ENCODE measurements at places on chromosomes 7 and 10.

DNA sequence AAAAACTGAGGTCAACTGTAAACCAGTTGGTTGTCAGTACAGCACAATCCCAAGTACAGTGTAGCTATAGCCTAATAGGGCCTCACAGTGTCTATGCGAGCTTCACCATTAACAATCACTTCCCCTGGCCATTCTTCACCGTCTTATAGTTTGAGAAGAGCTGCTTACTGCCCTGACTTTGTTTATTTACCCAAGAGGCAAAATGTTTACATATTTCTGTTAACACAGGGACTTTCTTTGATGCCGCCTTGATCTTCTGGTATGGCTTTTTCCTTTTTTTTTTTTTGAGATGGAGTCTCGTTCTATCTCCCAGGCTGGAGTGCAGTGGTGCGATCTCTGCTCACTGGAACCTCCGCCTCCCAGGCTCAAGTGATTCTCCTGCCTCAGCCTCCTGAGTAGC is 3.3 kb downstream of the MYOF start:
- DNase-seq, result no peak
- H3K36me3 ChIP-seq, result no peaks in the 10 kb centered on the region
- H3K27me3 ChIP-seq, result no peaks in the 10 kb centered on the region
- no peak overlapping the region for H3K4me3 ChIP-seq
- peak overlapping the region; percentile 60 for H3K27ac ChIP-seq

GRCh38 chr10:44317856-44318255 is 67.0 kb downstream of the CXCL12 start:
- H3K4me3 ChIP-seq, result no peak overlapping the region
- no peak overlapping the region for H3K27ac ChIP-seq
- no peaks in the 10 kb centered on the region for H3K27me3 ChIP-seq
- no peaks in the 10 kb centered on the region for H3K4me1 ChIP-seq

DNA sequence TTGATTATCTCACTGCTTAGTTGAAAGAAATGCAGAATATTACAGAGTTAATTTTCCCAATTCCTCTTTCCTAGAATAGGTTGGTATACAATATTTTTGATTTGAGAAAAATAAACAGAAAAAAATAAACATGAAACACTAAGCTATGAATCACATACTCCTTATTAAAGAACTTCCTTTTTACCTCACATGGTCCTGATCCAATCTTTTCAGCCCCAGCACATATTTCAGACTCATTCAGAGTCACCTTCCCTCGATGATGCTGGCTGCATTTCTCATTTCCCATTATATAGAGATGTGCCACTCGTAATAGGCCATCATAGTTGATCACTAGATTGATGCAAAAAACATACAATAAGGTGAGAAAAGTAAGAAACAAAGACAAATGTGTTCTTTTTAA is 64.6 kb downstream of the HGF start:
- H3K27me3 ChIP-seq, result no peaks in the 10 kb centered on the region
- no peaks in the 10 kb centered on the region for H3K36me3 ChIP-seq
- no peaks in the 10 kb centered on the region for H3K4me1 ChIP-seq
- no peak overlapping the region for H3K27ac ChIP-seq

DNA sequence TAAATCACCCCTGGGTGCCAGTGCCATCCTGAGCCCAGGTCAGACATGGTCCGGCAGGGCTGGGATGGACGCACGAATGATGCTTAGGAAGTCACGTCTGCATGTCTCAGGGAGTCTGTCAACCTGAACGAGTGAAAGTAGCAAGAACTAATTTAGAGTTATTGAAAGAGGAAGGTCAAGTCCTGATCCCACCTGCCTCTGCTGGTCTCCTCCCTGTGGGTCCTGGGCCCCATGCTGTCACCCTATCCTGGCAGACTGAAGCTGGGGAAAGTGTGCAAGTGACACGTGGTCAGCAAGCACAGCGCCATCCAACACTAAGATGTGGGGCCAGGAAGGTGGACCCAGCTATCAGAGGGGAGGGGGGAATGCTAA is 26.1 kb upstream of the GRID1 start:
- H3K4me3 ChIP-seq, result no peak overlapping the region

- H3K4me1 ChIP-seq, result no peaks in the 10 kb centered on the region
- no peak for DNase-seq
- no peaks in the 10 kb centered on the region for H3K27me3 ChIP-seq
Measured at GRCh38 chr10:3512263-3512662, 272.7 kb downstream of the KLF6 start.

DNA sequence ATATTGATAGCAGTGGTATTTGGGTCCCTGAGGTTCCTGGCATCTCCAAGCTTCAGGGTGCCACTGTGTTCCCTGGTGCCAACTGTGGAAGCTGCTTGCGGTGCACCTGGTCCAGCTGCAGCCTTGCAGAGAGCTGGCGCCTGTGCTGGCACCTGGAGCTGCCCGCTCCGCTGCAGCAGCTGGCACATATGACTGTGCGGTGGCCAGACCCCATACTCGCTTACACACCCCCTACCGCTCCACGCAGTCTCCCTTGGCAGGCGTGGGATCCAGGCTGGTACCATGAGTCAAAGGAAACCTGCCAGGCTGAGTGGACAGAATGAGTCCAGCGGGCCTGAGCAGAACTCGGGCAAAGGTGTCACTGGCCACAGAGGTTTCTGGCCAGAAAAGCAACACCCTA is 89.9 kb upstream of the JAZF1 start:
- no peak for DNase-seq
- no peaks in the 10 kb centered on the region for H3K27me3 ChIP-seq
- no peak overlapping the region for H3K4me3 ChIP-seq

DNA sequence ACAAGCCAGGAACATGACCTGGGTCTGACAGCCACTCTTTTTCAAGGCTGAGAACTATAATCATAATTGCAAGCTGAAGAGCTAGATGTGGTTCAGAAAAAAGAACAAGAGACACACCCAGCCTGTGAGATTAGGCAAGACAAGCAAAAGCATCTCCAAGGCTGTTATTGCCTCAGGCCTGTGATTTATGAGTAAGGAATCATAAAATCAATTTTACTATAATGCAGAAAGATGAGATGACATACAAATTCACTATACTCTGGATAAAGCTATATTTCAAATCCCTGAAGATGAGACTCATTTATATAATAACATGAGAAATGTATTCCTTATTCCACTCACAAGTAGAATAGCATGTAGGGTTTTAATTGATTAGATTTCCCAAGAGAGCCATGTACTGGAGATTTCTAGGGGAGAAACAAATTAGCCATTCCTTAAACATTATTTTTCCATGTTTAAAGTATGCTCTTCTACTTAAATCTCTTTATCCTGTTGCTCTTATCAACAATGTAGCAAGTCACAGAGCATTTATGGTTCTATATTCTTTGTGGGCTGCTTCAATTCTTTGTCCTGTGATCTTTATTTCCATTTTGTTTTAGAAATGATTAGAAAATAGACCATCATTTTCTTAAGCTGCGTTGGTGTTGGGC is 47.4 kb downstream of the FHIP2A start:
- no peaks in the 10 kb centered on the region for H3K4me1 ChIP-seq
- no peaks in the 10 kb centered on the region for H3K36me3 ChIP-seq
- H3K4me3 ChIP-seq, result no peak overlapping the region
- DNase-seq, result no peak
- H3K27me3 ChIP-seq, result no peaks in the 10 kb centered on the region
- no peak overlapping the region for H3K27ac ChIP-seq

GRCh38 chr7:130956417-130957136 is 222.6 kb upstream of the KLF14 start:
- no peak for DNase-seq
- no peaks in the 10 kb centered on the region for H3K36me3 ChIP-seq
- no peak overlapping the region for H3K27ac ChIP-seq
- H3K4me3 ChIP-seq, result no peak overlapping the region

- H3K36me3 ChIP-seq, result no peaks in the 10 kb centered on the region
- DNase-seq, result no peak
- H3K4me1 ChIP-seq, result no peaks in the 10 kb centered on the region
- H3K4me3 ChIP-seq, result no peak overlapping the region
Measured at GRCh38 chr10:15739254-15739970, 19.7 kb upstream of the ITGA8 start.

- H3K27ac ChIP-seq, result no peak overlapping the region
- DNase-seq, result no peak
- H3K4me1 ChIP-seq, result peaks cover 6% of the 10 kb centered on the region
- no peaks in the 10 kb centered on the region for H3K36me3 ChIP-seq
Measured at GRCh38 chr10:10786109-10787090, 231.3 kb upstream of the CELF2 start.

- H3K4me1 ChIP-seq, result no peaks in the 10 kb centered on the region
- no peaks in the 10 kb centered on the region for H3K36me3 ChIP-seq
- H3K27me3 ChIP-seq, result no peaks in the 10 kb centered on the region
- no peak within 1 kb of the TSS for H3K4me3 ChIP-seq
- DNase-seq, result no peak
Measured at GRCh38 chr10:131311661-131312477, at the start of gene TCERG1L. TSS of gene TCERG1L (minus strand) at chr10:131311721. CDS start at chr10:131311635, 86 bp downstream.

DNA sequence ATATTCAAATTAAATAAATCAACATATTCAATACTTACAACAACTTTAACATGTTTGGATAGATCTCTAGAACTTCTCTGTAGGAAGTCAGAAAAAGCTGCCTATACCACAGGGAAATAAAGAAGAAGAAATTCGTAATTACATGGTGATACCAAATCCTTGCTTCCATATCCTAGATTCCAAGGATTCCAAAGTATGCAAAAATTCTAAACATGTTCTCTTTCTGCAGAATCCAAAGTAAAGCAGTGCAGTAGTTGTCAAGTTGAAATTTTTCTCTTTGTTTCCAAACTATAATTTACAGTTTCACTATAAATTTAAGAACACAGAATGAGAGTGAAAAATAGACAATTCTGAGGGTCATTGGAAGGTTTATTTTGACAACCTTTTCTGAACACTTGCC is 233.7 kb upstream of the PTN start:
- H3K27me3 ChIP-seq, result no peaks in the 10 kb centered on the region
- no peak overlapping the region for H3K4me3 ChIP-seq
- H3K4me1 ChIP-seq, result no peaks in the 10 kb centered on the region
- no peaks in the 10 kb centered on the region for H3K36me3 ChIP-seq
- DNase-seq, result no peak

DNA sequence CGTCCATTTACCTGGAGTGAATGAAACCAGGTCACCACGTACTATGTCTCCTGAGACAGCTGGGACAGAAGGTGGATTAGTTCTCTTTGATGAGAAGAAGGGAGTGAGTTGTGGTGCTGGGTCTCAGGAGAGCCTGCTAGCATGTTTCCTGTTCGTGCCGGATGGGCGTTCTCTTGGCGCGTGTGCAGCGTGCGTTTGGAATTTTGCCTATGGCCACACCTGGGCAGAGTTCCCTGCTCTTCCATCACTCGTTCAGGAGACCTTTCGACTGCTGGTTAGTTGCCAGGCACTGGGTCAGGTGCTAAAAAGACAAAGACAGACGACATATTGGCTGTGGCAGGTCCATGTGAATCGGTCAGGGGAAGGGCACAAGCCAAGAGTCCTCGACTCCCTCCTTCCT is 90.3 kb downstream of the TRRAP start:
- H3K27ac ChIP-seq, result no peak overlapping the region
- H3K4me3 ChIP-seq, result no peak overlapping the region
- H3K4me1 ChIP-seq, result no peaks in the 10 kb centered on the region
- peaks cover 2% of the 10 kb centered on the region for H3K36me3 ChIP-seq
- no peaks in the 10 kb centered on the region for H3K27me3 ChIP-seq

DNA sequence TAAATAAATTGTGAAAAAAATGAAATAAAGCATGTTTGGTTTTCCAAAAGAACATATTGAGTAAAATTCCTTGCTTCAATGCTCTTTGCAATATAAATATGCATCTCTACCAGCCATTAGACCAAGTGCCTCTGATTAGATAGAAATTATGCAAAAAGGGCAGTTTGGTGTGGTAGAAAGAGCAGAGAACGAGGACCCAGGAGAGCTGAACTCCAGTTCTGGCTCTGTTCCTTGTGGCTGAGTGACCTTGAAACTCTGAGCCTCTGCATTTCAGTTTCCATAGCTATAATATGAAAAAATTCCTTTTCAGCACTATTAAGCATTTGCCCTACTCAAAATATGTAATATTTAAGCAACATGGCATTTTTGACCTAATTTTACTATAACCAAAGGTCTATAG is 36.5 kb downstream of the COL1A2 start:
- H3K4me1 ChIP-seq, result no peaks in the 10 kb centered on the region
- no peaks in the 10 kb centered on the region for H3K36me3 ChIP-seq
- no peak overlapping the region for H3K27ac ChIP-seq
- no peaks in the 10 kb centered on the region for H3K27me3 ChIP-seq
- no peak overlapping the region for H3K4me3 ChIP-seq

GRCh38 chr10:72255977-72256729 is 17.6 kb upstream of the DDIT4 start:
- peak overlapping the region; percentile 27 for H3K27ac ChIP-seq
- no peaks in the 10 kb centered on the region for H3K36me3 ChIP-seq
- DNase-seq, result no peak
- peaks cover 22% of the 10 kb centered on the region for H3K4me1 ChIP-seq
- H3K27me3 ChIP-seq, result no peaks in the 10 kb centered on the region
